Daoy (cell line): ENCODE measurements at places on chromosomes 3 and 15. TPM values are rescaled to one million over a fixed set of nuclear protein-coding genes. Genes with fewer than 3 reads are reported as not detected.

The CSTA gene
- total RNA-seq, result not detected in 2 replicates

The SEC62 gene
- 11.0 and 26.2 TPM in 2 replicates for total RNA-seq

The HDGFL3 gene
- total RNA-seq, result 134 and 146 TPM in 2 replicates

The KBTBD13 gene
- not detected in 2 replicates for total RNA-seq

The C3orf70 gene
- 3.6 and 4.7 TPM in 2 replicates for total RNA-seq

The ROPN1 gene
- not detected in 2 replicates for total RNA-seq

The PLA2G4E gene
- total RNA-seq, result not detected in 2 replicates

The LDHAL6B gene
- total RNA-seq, result not detected in 2 replicates

The ZNF860 gene
- total RNA-seq, result 0.34 TPM in 1 of 2 replicates, not detected in the other

The CYP1A1 gene
- total RNA-seq, result 0.92 and 3.8 TPM in 2 replicates

The TNFSF10 gene
- total RNA-seq, result 23.8 and 30.8 TPM in 2 replicates

The TTC23 gene
- 14.2 and 22.4 TPM in 2 replicates for total RNA-seq

The SH2D7 gene
- not detected in 2 replicates for total RNA-seq
